HFF-Myc (cell line): ENCODE measurements at places on chromosomes 12 and 14.

- DNase-seq: no peak
These were observed 95.0 kb downstream of the FOXN4 start for GRCh38 chr12:109214131-109214530.

DNA sequence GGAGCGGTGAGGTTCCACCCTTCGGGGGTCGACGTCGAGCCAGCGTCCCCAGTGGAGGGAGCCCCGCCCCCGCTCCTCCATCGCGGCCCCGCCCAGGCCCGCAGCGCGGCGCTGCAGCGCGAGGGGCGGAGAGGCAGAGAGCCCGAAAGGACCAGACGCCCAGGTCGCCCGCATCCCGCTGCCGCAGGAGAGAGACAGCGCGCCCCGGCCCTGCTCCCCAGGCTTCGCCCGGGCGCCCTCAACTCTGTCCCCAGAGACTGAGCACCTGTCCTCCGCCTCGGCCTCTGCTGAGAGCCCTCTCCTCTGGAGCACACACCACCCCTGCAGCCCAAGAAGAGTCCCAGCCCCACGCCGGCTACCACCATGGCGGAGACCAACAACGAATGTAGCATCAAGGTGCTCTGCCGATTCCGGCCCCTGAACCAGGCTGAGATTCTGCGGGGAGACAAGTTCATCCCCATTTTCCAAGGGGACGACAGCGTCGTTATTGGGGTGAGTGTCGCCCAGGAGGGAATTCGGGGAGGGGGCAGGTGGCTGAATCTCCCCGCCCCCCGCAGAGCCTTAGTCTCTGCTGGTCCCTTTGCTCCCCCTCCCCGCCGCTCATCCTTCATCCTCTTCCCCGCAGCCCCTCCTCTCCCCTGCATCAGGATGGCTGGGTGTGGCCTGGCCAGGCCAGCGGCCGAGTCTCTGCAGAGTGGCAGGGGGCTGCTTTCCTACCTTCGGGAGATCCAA lies at the start of gene KIF5A:
Gene KIF5A (plus strand): TSS at position 136 of the 732 bp plus-strand sequence. CDS start 228 bp downstream, at position 364.
- DNase-seq: no peak

DNA sequence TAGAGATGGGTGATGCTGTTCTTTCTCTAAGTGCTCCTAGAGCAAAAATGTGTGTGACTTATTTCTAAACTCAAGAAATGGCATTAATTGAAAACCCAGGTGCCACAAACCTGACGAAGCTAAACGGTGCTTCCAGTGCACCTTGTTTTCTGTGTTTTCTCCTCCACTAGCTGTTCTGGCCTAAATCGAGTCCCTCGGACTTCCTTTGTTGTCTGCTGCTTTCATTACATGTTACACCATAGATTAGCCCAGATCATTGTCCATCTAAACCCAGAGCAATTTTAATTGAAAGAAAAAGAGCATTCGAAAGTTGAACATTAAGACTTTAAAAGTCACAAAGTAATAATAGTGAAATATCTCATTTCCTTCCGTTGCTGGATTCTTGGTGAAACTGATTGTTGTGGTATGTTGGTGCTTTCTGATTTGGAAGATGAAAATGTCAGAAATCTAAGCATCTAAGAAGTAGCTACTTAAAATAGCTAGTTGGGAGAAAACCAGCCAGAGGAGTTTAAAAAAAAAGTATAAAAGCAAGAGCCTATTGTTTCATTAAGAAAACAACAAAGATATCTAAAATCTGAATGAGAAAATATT lies 219.6 kb upstream of the G2E3 start:
- no peak for DNase-seq

GRCh38 chr14:104706733-104707607 lies 17.1 kb upstream of the ADSS1 start:
- no peak for DNase-seq

- no peak for DNase-seq
These were observed 503.7 kb downstream of the SLC6A15 start for GRCh38 chr12:84408936-84409335.

GRCh38 chr12:101414533-101415119 lies 7.1 kb upstream of the ARL1 start:
- DNase-seq: peak; percentile 56

DNA sequence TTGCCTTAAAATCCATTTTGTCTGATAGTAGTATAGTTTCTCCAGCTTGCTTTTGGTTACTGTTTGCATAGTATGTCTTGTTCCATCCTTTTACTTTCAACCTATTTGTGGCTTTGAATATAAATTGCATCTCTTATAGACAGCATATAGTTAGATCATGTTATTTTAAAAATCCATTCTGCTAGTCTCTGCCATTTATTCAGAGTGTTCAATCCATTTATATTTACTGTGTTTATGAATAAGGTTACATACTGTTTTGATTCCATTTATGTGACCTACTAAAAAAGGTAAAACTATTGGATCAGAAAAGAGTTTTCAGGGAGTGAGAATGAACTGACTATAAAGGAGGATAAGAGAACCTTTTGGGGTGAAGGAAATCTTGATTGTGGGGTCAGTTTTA lies 29.6 kb upstream of the VPS33A start:
- no peak for DNase-seq

DNA sequence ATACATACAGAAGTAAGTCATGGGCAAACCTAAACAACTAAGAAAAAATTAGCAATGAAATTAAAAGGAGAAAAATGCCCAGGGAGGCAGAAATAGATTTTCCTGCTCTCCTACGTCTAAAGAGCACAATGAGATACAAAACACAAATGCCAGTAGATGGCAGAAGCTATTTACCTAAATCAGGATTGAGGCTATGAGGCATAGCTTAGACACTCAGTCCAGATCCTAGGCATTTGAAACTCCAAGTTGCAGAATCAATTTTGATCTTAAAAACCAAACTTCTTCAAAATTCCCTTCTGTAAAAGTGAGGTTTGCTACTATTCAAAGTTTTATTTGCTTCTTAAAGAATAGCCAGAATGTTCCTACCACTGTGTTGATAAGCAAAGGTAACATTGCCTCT lies 368.6 kb downstream of the DAD1 start:
- no peak for DNase-seq

DNA sequence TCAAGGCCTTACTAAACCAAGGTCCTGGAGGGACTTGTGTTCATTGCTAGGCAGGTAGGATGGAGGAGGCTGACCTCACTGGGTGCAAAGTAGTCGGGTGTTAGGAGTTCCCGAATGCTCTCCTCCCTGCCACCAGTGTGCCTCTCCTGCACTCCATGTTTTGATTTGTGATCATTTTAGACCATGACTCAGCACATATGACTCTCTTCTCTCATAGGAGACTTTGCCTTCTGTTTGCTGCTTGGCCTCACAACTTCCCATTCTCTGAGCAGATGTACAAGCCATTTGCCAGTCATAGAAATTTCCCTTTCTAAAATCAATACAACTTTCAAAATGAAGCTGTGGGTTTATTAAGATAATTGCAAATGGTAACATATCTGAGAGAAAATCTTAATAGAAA lies 46.6 kb upstream of the LRIG3 start:
- no peak for DNase-seq

GRCh38 chr12:123479442-123480180 lies 21.7 kb downstream of the SNRNP35 start:
- no peak for DNase-seq

DNA sequence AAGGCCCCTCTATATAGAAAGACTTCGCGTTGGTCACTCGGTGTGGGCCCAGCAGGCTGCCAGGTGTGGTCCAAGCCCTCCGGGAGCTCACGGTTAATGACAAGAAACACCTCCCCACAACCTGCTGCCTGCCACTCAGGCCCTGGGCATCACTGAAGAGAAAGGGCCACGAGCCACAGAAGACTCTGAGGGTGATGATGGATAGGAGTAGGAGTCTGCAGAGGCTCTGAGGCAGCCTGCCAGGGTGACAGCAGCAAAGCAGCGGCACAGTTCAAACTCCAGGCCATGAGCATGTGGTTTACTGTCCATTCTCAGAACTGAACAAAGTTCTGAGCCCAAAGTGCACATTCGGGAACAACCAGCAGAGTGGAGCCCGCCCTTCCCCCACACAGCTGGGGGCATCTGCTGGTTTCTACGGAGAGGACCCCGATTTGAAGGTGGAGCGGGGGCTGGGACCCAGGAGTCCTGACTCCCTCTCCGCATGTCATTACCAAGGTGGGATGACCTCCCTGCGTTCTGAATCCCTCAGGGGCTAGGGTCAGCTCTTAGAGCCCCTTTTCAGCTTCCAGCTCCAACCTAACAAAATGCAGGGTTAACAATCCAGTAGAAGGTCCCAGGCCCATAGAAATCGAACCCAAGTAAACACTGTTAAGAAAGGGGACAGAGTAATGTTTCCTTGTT lies 65.8 kb downstream of the VWF start:
- DNase-seq: no peak

GRCh38 chr14:73746520-73747378 lies 32.6 kb upstream of the PNMA1 start:
- DNase-seq: no peak

DNA sequence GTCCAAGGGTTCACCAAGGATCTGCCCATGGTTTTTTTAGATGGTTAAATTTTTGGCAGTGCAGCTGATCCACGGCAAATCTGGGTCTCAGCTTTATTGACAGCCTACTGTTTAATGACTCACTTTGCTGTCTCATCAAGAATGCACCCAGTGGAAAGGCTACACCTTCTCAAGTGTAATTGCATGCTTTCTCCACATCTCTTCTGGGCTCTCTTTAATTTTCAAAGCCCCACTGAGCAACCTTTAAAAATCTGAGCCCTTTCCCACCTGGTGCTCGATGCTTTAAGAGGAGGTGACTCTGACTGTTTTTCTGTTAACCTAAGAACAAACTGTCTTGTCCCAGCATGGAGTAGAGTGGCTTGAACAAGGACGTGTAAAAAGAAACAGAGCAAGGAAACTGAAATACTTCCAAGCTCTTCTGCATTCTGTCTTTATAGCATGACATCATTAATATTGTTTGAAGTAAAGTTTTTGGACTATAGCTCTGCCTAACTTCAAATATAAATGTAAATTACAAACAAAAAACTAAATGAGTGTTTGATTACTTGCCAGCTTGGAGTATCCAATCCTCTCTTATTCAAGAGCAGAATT lies 214.2 kb upstream of the KRR1 start:
- peak; percentile 71 for DNase-seq

- DNase-seq: peak; percentile 42
These were observed 22.8 kb downstream of the ERC1 start for GRCh38 chr12:1013618-1014489.

DNA sequence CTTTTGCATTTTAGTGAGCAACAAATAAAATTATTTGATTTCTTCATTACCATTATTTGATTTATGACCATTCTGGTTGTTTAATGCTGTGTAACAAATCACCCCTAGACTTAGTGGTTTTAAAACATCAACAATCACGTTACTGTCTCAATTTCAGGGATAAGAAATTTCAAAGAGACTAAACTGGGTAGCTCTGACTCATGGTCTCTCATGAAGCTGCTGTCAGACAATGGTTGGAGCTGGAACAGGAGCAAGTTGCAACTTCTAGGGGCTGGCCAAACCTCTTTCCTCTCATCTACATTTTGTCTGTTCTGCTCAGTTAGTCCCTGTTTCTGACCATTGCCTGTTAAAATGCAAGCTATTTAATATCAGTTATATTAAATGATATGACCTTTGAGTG lies 517.0 kb downstream of the KCNH5 start:
- DNase-seq: no peak

GRCh38 chr14:93944348-93945069 lies 17.4 kb downstream of the FAM181A start:
- DNase-seq: no peak

- no peak for DNase-seq
These were observed 63.7 kb upstream of the MANSC4 start for GRCh38 chr12:27843714-27844245.

DNA sequence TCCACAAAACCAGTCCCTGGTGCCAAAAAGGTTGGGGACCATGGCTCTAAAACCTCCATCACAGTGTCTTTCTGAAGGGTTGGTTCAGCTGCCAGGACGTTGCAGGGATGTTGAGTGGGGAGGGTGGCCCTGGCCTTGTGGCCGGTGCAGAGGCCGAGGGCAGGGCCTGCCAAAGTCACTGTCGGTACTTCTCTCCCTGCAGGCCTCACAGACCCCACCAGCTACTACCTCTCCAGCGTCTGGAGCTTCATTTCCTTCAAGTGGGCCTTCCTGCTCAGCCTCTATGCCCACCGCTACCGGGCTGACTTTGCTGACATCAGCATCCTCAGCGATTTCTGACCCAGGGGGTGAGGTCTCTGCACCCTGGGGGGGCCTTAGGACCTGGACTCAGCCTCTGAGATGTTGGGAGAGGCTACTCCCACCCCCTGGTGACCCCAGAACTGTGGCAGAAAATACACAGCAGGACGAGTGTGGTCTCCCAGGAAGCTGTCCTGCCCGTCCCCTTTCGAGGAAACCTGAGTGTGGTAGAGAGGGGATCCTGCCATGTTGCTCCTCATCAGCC lies 7.0 kb downstream of the SLC48A1 start:
- no peak for DNase-seq

GRCh38 chr14:35446450-35446849 lies 41.9 kb upstream of the NFKBIA start:
- DNase-seq: no peak

DNA sequence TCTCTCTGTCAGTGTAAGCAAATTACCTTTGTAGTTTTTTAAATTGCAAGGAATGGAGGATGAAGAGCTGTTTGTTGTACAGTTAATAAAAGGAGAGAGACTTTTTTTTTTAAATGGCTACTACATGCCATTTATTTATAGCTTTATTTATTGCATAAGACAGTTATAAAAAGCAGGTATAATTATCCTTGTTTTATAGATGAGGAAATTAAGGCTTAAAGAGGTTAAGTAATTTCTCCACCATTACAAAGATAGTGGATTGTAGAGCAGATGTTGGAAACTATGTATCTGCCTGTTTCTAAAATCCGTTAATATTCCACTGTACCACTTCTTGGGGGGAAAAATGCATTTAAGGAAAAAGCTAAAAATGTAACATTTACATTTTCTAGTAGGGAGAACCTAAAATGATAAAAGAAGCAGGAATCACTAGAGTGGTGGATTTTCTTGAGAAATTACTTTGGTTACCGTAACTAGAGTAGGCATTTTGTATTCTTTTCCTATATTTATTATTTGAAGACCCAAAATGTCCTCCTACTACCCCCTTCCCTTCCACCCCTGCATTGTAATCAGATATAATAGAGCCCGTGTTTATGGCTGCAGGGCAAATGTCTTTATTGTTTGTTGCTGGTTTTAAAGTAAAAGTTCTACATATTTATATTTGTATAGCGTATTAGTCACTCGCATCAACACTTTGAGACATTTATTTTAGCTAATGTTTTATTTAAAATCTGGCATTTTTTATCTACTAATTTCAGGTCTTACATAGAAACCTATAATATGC lies 2.3 kb downstream of the SNAPC1 start:
- no peak for DNase-seq

GRCh38 chr12:119621878-119622277 lies 28.3 kb downstream of the TMEM233 start:
- no peak for DNase-seq

DNA sequence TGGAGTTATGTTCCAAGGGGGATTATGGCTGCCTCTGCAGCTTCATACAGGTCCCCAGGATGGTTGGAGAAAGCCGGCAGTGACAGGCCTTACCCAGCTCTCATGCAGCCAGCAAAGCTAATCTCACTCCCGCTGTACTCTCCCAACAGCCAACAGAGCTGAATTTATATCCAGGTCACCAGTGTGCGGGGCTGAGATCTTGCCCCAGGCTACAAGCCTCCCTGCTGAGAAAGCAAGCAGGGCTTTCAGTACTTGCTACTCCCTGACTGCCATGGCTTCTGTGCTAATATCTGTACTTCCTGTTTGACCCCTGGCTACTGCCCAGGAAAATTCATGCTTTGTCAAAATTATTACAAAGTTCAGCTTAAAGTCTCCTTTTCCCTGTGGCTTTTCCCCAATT lies 92.9 kb downstream of the ATP23 start:
- no peak for DNase-seq

GRCh38 chr12:17334784-17335183 lies 728.8 kb upstream of the LMO3 start:
- no peak for DNase-seq

- DNase-seq: no peak
These were observed 379.0 kb downstream of the NPAS3 start for GRCh38 chr14:33317675-33318074.
